KBM-7 (cell line): ENCODE measurements at places on chromosomes 2 and 18.

DNA sequence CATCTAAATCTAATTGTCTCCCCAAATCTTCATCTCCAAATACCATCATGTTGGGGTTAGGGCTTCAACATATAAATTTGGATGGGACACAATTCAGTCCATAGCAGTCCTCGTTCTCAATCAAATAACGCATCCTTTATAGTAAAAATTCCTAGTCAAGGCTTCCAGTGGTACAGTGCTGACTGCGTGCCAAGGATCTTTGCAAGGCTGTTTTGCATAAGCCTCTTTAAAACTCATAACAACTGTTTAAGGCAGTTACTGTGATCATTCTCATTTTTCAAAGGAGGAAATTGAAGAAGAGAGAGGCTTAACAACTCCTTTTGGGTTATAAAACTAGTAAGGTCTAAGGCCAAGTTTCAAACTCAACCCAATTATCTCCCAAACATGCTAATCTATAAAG, 666.9 kb downstream of the NYAP2 start:
- DNase-seq, result no peak

- DNase-seq, result no peak
Observed at GRCh38 chr2:26685989-26686839, 6.3 kb upstream of the KCNK3 start.

GRCh38 chr2:46097714-46098480, 199.3 kb upstream of the EPAS1 start:
- peak; percentile 75 for DNase-seq

GRCh38 chr2:190626641-190627210, 22.2 kb upstream of the NAB1 start:
- DNase-seq, result no peak

- peak; percentile 33 for DNase-seq
Observed at GRCh38 chr2:16773080-16773713, 107.6 kb upstream of the CYRIA start.

DNA sequence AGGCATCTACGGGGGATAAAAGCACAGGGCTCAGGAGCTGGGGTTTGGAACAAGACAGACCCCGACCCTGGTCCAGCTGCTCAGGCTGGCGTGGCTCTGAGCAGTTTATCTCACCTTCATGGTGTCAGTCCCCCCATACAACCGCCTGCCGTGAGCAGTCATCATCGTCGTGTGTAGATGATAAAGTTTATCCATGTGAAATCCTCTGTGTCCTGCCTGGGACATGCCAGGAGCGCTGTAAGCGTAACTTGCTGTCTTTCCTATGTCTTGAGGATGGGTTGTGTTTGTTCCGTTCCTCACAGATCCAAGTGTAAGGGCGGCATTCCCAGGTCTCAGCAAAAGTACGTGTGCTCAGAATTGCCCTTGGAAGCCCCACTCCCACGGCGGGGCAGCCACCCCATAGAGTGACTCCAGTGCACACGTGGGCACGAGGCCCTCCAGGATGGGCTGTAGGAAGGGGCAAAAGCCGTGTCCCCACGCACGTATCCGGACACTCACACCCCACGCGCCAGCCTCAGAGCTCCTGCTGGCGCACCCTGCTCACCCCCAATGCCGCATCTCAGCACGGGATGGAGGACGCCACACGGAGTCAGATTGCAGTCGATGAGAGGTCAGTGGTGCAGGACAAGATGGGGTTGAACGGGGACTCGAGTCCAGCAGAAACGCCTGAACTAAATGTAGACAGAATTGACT, 50.9 kb downstream of the ADI1 start:
- DNase-seq, result no peak

DNA sequence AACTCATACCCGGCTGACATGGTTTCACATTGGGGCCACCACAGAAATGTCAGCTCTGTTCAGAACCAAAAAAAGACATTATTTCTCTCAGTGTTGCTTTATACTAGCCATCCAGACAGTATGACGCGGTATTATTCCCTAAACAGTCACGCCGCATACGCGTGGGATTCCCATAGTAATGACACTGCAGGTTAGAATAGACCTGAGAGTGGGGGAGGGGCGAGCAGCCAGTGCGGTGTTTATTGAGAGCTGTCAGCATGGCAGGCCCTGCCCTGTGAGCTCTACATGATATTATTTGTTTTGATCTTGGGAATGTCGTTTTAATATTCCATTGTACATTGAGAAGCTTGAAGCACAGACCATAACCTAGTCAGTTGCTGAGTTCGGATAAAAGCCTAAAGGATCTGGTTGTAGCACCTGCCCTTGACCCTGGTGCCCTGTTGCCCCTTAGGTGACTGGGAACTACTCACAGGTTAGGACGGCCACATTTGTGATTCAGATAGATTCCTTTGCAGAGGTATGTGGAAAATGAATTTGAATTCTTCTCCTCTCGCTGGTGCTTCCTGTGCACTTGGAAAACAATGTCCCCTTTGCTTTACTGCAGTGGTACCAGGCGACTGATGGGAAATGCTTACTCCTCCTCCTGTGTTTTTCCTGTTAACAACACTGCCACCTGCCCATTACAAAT, 150.1 kb downstream of the ARHGAP28 start:
- no peak for DNase-seq

- no peak for DNase-seq
Observed at GRCh38 chr2:238441262-238442114, 14.8 kb downstream of the ASB1 start.

- DNase-seq, result no peak
Observed at GRCh38 chr18:59834267-59834666, 65.5 kb upstream of the PMAIP1 start.

DNA sequence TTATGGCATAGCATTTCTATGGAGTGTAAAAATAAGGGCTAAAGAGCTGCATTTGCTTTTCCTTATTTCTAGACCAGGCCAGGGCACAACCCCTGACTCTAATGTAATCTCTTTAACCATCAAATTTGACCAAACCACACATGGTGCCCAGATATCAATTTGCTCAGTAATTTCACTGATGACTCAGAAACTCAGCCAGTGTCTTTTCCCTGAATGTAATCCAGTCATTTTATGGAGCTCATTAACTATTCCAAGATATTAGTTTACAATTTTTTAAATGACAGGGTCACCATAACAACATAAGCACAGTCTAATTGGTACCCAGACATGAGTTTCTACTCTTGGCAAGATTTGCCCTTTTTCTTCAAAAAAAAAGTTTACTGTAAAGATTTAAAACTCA, 270.8 kb upstream of the AGAP1 start:
- no peak for DNase-seq

GRCh38 chr2:36451512-36451911, 95.9 kb downstream of the CRIM1 start:
- peak; percentile 84 for DNase-seq

DNA sequence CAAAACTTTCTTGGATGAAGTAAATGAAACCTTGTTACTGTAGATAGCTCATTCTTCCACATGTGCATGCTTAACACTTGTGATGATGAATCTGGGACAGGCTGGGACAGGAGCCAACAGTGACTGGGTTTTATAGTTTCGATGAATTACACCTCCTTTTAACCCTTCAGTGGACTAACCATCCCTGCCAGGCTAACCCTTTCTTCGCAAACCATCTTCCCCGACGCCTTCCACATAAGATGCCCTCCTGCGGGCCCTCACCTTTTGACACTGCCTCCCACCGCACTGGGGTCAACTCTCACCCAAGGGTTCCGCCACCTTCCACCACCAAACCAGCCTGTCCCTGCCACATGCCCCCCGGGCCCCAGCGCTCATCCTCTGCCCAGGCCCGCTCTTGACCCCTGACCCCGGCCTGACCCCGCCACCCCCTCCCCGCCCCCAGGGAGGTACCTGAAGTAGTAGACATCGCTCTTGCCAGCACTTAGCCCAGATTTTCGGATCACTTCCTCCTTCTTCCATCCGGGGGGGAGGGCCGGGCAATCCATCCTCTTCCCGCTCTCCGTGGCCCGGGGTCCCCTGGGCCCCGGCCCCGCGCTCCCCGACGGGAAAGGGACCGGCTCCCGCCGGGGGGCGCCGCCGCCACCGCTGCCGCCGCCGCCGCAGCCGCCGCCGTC, 764 bp downstream of the MBD2 start:
- peak; percentile 40 for DNase-seq

- DNase-seq, result no peak
Observed at GRCh38 chr2:141767691-141768090, 363.1 kb downstream of the LRP1B start.

DNA sequence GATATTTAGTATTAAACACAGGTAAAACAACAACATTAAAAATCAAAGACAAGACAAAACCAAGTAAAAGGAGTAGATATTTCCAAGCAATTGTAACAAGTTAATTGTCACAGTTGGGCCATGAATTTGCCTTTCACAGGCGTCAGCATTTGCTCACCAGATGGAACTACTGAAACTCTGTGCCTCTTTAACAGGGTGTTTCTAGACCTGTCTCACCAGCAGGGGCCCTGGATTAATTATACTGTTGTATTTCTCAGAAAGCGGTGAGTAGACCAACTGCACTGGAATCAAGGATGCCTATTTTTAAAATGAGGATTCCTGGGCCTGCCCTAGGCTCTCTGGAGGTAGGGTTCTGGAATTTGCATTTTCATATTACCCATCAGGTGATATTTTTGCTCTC, 92.6 kb downstream of the UPP2 start:
- DNase-seq, result no peak

- DNase-seq, result peak; percentile 75
Observed at GRCh38 chr2:207167099-207167923, 1.6 kb upstream of the KLF7 start.

DNA sequence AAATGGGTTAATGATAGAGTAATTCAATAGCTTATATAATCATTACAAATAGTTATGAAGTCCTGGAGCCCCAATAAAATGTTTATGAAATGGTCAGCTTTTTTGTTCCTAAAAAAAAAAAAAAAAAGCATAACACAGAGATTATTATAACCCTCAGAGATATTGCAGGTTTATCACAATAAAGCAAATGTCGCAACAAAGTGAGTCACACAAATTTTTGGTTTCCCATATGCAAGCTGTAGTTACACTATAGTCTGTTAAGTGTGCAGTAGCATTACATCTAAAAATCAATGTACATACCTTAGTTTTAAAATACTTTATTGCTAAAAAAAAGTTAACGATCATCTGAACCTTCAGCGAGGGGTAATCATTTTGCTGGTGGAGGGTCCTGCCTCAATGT, 20.0 kb downstream of the WDFY1 start:
- no peak for DNase-seq

- no peak for DNase-seq
Observed at GRCh38 chr18:75393721-75394120, 33.8 kb downstream of the SMIM21 start.

DNA sequence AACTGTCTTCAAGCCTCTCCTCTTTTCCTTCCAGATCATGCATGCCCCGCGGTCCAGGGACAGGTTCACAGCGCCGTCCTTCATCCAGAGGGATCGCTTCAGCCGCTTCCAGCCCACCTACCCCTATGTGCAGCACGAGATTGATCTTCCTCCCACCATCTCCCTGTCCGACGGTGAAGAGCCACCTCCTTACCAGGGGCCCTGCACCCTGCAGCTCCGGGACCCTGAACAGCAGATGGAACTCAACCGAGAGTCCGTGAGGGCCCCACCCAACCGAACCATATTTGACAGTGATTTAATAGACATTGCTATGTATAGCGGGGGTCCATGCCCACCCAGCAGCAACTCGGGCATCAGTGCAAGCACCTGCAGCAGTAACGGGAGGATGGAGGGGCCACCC, 81.3 kb downstream of the FAM210A start:
- DNase-seq, result no peak

GRCh38 chr18:65017372-65017760, 733.4 kb upstream of the CDH7 start:
- no peak for DNase-seq

DNA sequence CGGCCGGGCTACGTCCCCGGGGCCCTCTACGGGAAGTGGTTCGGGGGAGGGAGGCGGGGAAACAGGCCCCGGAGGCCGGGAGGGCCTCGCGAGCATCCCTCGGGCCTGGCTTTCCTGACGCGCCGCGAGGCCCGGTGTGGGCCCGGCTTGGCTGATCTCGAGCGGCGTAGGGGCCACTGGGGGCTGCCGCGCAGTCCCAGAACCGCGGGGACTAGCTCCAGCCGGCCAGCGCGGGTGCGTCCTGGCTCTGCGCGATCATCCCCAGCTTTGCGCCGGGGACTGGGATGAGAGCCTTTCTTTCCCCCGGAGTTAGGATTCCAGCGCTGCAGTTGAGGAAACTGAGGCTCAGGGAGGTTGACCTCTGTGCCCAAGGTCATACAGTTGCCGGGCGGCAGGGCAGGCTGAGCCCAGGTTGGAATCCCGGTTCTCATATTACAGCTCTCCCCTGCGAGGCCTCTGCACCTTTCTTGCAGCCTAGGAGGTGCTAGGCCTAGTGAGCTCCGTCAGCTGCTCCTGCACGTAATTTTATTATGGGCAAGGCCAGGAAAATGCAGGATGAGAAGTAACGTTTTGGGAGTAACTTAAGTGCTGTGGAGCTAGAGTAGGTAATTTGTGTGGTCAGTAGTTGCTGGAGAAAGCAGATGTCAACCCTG, 501 bp downstream of the LPIN1 start:
- peak; percentile 36 for DNase-seq

GRCh38 chr2:217890445-217890844, 112.3 kb downstream of the TNS1 start:
- no peak for DNase-seq

DNA sequence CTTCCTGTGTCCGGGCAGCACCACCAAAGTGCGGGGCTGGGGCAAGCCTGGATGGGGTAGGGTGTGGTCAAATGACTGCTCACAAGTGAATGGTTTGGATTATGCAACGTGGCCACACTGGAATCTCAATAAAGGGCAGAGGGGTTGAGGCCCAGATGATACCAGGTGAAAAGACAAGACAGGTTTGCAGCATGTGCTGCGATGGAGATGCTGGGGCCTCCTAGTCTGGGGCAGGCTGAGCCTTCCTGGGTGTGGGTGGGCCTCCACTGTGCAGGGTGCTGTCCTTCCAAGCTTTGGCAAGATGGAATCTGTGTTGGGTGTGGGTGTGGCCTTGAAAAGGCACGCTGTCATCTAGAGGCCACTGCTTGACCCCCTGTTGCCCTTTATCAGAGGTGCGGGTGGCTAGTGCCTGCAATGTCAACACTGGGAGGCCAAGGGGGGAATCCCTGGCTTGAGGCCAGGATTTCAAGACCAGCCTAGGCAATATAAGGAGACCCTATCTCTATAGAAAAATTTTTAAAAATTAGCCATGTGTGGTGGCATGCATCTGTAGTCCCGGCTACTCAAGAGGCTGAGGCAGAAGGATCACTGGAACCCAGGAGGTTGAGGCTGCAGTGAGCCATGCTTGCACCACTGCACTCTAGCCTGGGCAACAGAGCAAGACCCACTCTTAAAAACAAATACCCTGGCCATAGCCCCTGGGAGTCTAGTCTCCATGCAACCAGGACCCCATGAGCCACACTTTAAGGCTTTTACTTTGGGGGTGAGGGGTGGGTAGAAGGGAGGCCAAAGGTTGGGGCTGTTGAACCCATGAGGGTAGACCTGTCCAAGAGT, 13.8 kb downstream of the RRM2 start:
- no peak for DNase-seq

GRCh38 chr2:10777842-10778723, 34.5 kb downstream of the PDIA6 start:
- no peak for DNase-seq
